Heart right ventricle (tissue), 16 donors: ENCODE measurements at places on chromosomes 1 and 21. TPM values are rescaled to one million over a fixed set of nuclear protein-coding genes. Genes with fewer than 3 reads are reported as not detected.
A peak's percentile ranks its signal among the peaks of the same experiment; 100 is the strongest.

DNA sequence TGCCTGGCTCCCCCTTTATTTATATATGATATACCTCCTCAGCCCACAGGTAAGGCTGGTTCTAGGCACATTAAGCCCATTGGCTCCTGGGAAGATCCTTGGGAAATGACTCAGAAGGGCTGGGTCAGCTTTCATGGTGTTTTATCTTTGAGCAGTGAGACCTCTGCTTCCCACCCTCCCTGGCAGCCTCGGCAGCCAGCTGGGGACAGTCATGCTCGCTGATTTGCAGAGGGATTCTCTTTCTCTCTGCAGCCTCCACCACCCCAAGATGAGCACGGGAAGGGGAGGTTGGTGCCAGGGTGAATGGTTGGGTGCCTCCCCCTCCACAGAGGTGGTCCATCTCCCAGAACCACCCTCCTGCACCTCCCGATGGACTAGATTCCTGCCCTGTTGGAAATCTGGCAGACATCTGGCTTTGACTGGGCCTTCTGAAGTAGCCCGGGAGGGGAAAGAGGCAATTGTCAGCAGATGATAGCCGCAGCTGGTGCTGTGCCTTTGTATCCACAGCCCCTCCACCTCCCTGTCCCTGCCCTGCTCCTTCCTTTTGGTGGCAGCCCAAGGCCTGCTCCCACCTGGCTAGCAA is 24.6 kb downstream of the IER5 start:
- H3K27ac ChIP-seq = peak overlapping the region; percentile 35
- no peak overlapping the region for H3K4me3 ChIP-seq
- H3K4me1 ChIP-seq = peaks cover 11% of the 10 kb centered on the region
- H3K27me3 ChIP-seq = no peaks in the 10 kb centered on the region
- DNase-seq = no peak

CADM3 gene
- 0.85 TPM for total RNA-seq

DNA sequence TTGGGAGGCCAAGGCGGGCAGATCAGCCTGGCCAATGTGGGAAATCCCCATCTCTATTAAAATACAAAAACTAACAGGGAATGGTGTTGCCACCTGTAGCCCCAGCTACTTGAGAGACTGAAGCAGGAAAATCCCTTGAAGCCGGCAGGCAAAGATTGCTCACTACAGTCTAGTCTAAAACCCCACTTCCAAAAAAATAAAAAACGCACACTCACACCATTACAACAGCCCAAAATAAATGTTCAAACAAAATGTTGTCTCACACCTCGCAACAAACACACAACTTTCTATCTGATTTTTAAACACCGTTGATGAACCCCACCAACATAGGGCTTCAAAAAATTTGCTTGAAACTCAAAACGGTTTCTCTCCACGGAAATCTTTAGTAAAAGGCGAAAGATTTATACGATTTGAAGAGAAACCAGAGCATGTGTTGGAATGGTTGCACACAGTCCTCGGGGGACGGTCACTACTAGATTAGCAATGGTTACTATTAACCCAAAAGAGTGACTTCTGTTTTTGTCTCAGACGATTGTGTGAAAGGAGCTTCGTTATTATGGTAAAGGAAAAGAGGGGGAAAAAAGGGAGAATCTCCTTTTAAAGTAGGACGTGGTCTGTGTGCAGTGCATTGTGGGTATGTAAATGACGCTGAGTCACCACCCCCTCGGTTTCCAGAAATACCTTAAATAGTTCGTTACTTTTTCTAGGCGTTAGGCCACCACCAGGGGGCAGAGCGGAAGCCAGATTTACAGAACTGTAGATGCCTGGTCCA is at the start of gene RNU5D-1:
RNU5D-1 (minus strand) TSS at position 430 of the 772 bp plus-strand sequence.
- DNase-seq = peak; percentile 95
- no peaks in the 10 kb centered on the region for H3K36me3 ChIP-seq

ORC1 gene
- 0.42 TPM for total RNA-seq

- H3K36me3 ChIP-seq = peaks cover 7% of the 10 kb centered on the region
- peaks cover 53% of the 10 kb centered on the region for H3K4me1 ChIP-seq
- DNase-seq = peak; percentile 47
- H3K27ac ChIP-seq = peak overlapping the region; percentile 65
Measured at GRCh38 chr1:46607345-46608130, 3.5 kb upstream of the MKNK1 start.

DNA sequence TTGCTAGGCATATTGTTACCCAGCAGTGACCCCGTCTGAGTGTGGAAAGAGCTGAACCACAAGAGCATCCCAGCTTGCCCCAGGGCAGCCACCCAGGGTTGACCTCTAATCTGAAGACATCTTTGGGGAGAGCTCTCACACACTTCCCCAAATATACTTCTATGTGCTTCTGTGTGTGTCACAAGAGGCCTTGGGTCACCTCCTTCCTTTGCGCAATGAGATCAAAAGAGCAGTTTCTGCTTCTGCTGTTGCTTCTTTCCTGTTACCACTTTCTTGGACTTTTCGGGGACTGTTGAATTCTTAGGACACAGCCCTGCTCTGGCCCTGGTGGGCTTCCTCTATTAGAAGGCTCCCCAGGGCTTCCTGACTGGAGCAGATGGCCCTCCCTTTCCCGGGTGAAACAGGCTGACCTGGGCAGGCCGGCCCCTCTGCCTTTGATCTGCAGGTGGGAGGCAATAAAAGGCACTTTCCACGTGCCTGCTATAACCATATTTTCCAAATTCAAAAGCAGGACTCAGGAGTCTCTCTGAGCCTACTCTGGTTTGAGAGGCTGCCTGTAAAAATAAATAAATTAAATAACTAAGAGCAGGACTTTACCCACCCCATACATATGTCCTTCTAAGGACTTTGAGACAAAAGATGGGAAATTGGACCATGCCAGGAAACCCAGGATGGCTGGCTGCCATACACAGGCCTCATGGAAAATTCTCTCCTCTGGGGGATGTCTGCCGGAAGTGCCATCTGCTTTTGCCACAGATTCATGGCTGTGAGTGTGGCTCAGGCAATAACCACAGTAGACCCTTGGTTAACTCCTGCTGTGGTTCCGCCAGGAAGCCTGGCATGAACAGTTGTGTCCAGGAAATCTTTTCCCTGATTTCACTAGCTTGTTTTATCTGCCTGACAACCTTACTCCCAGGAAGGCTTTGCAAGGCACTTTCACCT is 28.3 kb upstream of the RCSD1 start:
- no peak overlapping the region for H3K4me3 ChIP-seq
- H3K4me1 ChIP-seq = peaks cover 5% of the 10 kb centered on the region
- H3K27me3 ChIP-seq = no peaks in the 10 kb centered on the region
- peak; percentile 33 for DNase-seq
- H3K36me3 ChIP-seq = no peaks in the 10 kb centered on the region

DNA sequence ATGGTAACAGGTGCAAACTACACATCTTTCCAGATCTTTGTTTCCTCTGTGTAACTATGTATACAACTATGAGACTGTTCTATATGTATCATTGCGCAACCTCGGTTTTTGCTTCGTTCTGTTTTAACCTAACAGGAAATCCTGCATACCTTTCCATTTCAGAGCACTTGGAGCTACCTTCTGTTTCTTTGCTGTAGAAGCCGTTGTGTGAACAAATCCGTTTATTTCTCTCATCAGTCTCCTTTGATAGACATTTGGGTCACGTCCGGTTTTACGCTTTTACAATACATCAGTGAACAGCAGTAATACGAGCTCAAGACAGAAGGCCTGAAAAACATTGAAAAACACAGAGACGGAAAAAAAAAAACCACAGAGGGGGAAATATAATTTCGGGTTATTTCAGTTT is 10.5 kb downstream of the ATP5IF1 start:
- H3K27ac ChIP-seq = peak overlapping the region; percentile 79
- no peak for DNase-seq
- H3K36me3 ChIP-seq = no peaks in the 10 kb centered on the region
- H3K4me1 ChIP-seq = peaks cover 15% of the 10 kb centered on the region

GRCh38 chr1:97506368-97506767 is 414.5 kb downstream of the DPYD start:
- H3K36me3 ChIP-seq = no peaks in the 10 kb centered on the region
- H3K27me3 ChIP-seq = no peaks in the 10 kb centered on the region

GRCh38 chr21:28357743-28358142 is 634.9 kb downstream of the LTN1 start:
- H3K36me3 ChIP-seq = no peaks in the 10 kb centered on the region
- H3K27me3 ChIP-seq = no peaks in the 10 kb centered on the region
- H3K27ac ChIP-seq = no peak overlapping the region
- no peaks in the 10 kb centered on the region for H3K4me1 ChIP-seq
